ENCODE measurements at places on chromosomes 5 and 9.

DNA sequence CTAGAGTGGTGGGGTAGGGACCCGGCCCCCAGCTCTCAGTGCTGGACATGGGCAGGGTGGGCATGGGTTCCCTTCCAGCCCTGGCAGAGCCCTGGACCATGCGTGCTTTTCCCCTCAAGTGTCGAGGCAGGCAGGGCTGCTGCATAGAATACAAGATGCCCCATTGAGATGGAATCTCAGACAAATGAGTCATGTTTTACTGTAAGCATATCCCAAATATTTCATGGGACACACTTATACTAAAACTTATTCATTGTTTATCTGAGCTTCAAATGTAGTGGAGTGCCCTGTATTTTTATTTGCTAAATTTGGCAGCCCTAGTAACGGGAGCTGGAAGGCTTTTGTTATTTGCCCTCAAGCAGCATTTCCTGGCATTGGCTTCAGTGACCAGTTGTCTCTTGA is 3.2 kb upstream of the RNU6ATAC start:
- DNase-seq = no peak

DNA sequence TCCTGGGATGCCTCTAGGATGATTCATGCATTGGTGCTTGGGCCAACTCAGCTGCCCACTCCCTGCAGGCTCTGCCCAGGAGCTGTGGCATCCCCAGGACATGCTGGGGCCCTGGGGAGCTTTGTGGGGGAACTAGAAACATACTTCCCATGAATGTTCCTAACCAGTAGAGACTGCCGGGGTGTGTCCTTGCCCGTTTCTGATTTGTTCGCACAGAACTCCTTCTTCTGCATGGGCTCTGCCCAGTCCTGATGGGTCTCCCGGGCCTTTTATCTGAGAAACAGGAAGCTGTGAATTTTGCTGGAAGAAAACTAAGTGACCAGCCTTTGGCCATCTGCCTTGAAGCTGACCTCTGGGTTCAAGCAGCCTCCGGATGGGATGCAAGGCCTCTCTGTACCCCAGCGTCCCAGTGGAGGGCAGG is 71.6 kb upstream of the RNU6ATAC start:
- DNase-seq = no peak

DNA sequence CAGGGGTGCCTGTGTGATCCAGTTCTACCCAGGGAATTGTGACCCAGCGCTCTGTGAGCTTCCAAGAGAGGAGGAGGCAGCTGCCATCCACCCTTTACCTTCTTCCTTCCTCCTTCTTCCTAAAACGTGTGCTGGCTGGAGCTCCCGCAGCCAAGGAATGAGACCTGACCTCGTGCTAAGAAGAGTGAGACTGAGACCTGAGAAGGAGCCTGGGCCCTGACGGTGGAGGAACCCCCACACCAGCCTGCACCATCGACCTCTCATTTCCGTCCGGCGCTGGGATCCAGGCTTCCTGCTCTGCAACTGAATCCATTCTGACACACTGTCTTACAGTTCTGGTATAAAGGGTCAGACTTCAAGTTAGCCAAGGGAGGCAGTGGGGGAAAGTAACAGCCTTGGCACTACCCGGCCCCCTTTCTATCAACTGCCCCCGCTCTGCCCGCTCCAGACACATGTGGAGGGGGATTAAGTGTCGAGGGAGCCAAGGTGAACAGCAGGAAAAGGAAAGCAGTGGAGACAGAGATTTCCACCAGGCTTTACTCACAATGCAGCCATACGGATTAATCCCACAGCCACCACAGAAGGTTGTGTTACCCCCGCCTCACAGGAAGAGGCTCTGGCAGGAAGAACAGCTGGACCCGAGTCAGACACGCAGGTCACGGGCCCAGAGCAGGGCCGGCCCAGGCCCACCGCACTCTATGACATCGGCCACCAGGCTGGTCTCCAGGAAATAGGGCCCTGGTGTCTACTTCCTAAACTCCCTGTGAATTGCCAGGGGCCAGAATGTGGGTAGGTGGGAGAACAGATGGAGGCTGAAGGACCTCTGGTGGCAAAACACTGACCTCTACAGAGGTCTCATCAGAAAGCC is 15.8 kb downstream of the MGAT1 start:
- DNase-seq = no peak

- DNase-seq = no peak
These were observed 172.5 kb upstream of the GLRA1 start for GRCh38 chr5:152097128-152097527.

GRCh38 chr5:11387382-11387781 is 516.9 kb downstream of the CTNND2 start:
- DNase-seq = no peak

DNA sequence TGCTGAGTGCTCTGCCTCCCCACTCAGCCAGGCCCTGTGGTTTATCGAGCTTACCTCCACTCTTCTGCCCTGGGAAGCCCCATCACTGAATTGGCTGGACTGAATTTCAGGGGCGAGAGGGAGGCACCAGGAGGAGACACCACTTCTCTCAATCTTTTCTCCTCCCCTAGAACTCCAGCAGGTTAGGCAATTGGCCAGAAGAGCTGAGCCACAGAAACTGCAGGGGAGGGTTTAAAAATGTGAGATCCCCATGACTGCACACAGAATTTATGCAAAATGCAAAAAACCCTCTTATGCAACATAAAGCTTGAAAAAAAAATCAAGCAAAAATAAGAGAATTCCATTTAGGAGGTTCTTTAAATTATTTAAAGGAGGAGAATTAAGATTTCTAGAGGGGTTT is 29.9 kb downstream of the TUT7 start:
- DNase-seq = no peak

- no peak for DNase-seq
These were observed 1596.1 kb upstream of the WWC1 start for GRCh38 chr5:166695326-166695725.

GRCh38 chr9:71515626-71516025 is 252.7 kb downstream of the CEMIP2 start:
- DNase-seq = no peak

GRCh38 chr9:105554042-105554441 is 3.9 kb upstream of the FKTN start:
- no peak for DNase-seq

GRCh38 chr9:94212531-94212930 is 46.6 kb upstream of the ZNF169 start:
- DNase-seq = peak; percentile 20

DNA sequence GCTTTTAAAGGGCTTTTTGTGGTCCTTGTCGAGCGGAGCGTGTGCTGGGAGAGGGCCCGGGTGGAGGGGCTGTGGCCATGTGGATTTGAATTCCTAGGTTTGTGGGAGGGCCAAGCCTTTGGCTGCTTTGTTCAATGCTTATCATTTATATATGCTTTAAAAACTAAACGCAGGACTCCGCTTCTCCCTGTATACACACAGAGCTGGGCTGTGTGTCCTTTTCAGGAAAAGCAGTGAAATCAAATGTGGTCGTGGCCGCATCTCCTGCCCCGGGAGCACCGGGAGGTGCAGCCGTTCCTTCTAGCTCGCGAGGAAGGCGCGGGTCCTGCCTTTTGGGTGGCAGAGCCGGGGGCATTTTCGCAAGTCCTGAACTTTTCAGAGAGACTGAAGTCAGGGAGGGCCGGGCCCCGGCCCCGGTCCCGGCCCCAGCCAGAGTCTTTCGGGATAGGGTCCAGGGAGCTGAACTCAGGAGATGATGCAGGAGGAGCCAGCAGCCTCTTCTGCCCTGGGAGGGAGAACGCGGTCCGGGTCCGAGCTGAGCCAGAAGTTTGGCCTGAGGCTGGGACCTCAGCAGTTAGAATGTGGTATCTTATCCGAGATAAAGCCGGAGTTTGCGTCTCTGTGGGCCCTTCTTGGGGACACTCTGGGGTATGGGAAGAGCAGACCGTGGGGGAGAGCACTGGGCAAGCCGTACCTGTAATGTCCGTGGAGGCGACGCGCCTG is 158.8 kb downstream of the C9orf152 start:
- no peak for DNase-seq

GRCh38 chr9:84002344-84002743 is 21.7 kb downstream of the RMI1 start:
- DNase-seq = no peak

DNA sequence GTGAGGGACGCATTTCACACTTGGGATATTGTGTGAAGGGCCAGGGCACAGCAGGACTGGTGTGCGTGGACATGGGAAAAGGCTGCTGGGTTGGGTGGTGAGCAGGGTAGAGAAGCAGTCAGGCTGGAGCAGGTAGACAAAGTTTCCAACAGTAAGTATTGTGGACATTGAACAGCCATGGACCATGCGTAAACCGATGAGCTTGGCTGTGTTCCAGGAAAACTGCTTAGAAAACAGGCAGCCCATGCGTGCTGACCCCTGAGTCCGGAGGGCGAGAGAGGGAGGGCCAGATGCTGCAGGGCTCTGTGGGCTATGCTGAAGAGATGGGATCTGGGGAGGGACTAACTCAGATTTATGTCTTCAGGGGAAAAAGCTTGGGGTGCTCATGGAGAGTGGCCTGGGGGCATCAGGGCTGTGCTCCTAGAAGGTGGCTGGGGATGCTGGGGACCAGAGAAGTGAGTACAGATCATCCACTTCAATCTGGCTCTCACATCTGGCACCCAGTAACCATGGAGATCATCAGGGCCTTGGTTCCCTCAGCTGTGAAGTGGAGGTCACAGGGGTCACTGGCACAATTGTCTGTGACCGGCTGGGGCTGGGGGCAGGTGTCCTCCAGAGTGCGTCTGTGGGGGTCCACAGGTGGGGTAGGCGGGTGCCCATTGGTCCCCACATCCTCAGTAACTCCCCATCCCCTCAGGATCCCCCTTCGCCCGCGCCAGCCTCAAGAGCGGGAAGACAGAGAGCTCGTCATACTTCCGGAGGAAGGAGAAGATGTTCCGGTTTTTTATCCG is 93.3 kb downstream of the CACNA1B start:
- no peak for DNase-seq

DNA sequence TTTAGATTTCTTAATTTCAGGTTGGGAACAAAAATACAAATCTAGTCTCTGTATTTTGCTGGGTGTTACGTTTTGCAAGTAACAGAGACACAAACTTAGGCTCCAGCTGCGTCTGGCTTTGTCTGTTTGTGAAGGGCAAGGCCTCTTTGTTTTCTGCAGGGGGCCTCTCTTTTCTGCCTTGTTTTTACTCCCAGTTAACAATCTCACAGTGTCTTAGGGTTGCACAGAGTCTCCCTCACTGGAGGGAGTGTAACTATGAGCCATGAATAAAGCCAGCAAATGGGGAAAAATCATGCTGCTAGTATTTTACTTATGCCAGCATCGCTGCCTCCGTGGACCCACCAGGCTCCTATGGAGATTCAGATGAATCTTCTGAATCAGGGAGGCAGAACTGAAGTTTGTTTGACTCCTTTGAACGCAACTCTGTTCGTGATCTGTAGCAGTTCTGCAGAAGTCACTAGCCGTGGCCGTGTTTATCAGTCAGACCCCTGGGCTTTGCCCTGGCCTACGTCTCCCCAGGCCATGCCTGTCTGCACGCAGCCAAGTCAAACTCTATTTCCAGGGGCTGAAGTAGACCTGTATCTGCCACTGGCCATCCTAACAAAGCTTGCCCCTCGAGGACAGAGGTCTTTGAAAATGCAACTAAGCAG is 77.2 kb downstream of the ATP10B start:
- no peak for DNase-seq

- DNase-seq = no peak
These were observed 5.9 kb downstream of the TRIO start for GRCh38 chr5:14148890-14149671.

- no peak for DNase-seq
These were observed 38.7 kb downstream of the NLN start for GRCh38 chr5:65760504-65761275.

DNA sequence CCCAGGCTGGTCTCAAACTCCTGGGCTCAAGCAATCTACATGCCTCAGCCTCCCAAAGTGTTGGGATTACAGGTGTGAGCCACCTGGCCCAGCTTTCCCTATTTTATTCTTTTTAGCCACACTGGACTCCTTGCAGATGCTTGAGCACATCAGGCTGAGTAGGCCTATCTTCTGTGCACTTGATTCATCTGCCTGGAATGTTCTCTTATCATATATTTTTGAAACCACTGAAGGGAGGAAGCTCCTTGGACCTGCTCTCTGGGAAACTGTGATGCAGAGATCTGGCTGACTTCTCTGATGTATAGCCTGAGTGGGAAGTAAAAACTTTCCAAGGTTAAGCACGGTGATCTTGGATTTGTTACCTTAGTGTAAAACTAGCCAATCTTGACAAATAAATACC is 6.5 kb upstream of the MAT2B start:
- DNase-seq = no peak

DNA sequence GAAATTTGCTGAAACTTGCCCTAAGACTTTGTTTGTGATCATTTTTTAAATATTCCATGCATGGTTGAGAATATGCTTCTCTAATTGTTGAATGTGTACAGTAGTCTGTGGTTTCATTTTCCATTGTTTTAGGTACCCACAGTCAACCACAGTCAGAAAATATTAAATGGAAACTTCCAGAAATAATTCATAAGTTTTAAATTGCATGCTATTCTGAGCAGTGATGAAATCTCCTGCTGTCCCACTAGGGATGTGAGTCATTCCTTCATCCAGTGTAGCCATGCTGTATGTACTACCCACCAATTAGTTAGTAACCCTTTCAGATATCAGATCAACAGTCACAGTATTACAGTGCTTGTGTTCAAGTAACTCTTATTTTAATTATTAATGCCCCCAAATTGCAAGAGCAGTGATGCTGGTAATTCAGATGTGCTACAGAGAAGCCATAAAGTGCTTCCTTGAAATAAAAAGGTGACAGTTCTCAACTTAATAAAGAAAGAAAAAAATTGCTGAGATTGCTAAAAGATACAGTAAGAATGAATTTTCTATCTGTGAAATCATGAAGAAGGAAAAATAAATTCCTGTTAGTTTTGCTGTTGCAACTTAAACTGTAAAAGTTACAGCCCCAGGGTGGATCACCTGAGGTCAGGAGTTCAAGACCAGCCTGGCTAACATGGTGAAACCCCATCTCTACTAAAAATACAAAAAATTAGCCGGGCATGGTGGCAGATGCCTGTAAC is 79.9 kb upstream of the FBXL17 start:
- DNase-seq = no peak

- no peak for DNase-seq
These were observed 37.3 kb downstream of the IPPK start for GRCh38 chr9:92632641-92633040.

- DNase-seq = no peak
These were observed 51.1 kb upstream of the COL5A1 start for GRCh38 chr9:134590240-134591081.

GRCh38 chr9:79913867-79914266 is 342.1 kb downstream of the TLE4 start:
- no peak for DNase-seq
